ENCODE measurements at places on chromosomes 11 and 22.

DNA sequence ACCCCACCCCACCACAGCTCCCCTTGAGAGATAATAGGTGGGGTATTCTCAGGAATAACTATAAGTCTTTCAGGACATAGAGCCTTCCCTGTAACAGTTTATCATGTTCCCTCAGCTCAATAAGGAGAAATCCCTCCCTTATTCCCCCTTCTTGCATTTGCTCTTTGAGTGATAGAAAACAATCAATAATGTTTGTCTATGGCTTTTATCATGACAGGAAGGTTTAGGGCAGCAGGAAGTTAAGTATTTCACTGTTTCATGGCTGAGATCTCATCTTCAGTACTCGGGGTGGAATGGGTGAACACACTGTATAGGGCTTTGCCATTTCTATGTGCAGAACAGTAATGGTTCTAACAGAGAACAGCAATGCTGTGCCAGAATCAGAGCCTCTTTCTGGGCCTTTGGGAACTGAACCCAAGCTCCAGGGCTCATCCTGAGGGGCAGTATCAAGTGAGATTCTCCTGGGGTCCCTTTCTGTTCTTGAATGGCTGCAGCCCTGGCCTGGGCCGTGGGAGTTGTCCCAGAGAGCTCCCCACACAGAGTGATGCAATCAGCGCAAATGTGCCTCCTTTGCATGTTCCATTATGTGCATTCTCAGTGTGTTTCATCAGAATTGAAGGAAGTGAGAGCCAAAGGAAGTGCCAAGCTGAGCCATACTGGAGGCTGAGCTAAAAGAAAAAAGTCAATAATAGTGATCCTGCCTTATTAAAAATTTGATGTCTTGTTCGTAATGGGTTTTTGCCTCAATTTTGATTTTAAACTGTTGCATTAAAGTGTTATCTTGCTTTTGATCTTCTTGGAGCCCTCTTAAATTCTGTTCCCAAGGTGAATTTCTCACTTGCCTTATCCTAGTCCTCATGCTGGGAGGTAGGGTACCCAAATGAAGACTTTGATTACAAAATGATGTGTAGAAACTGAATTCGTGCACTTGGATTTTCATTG is 2.9 kb upstream of the CYP2R1 start:
- DNase-seq = no peak

DNA sequence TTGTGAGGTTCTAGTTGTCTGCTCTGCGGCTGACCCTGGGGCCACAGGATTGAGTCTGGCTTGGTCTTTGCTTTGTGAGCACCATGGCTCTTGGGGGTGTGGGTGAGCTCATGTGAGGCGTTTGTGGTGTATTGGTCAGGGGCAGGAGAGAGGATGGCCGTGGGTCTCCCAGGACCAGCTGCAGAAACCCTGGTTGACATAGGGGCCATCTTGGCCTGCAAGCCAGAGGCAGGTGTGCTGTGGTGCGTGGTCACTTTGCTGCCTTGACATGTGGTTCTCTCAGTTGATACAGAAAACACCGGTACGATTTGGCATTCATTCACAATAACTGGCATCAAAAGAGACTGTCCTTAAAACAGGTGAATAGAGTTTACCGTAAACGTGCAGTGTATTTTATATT is 11.3 kb downstream of the PHRF1 start:
- no peak for DNase-seq

GRCh38 chr11:34632105-34632791 is 11.4 kb downstream of the EHF start:
- DNase-seq = no peak

- DNase-seq = no peak
These were observed 60.1 kb downstream of the SCN3B start for GRCh38 chr11:123594188-123594901.

DNA sequence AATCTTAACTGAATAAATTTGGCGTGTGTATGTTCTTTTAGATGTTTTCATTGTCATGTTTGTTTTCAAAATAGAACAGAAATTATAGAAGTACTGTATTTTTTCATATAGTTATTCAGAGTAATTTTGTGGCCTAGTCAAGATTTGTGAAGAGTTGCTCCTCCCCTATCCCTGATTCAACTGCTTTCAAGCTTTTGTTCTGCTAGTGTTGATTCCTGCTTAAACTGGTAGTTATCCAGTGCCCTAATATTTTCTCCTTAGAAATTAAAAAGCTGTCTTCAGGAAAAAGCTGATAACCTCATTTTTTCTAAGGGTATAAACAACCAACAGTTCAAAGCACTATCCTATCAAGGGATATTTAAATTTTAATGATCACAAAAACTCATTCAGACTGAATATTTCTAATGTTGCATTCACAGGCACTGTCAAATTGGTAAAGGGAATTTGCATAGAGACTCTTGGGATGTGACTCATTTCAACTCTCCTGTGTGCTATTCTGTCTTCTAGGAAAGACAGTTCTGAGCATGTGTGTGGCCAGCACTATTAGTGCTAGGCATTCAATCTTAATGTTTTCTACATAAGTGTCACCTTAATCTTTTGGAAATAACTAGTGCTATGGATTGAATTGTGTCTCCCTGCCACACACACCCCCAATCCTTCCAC is 1776.0 kb downstream of the LRRC4C start:
- DNase-seq = no peak

GRCh38 chr22:24400726-24401596 is 26.4 kb upstream of the ADORA2A start:
- no peak for DNase-seq
